AG08395 (cell line): ENCODE measurements at places on chromosomes 2 and 18.
A peak's percentile ranks its signal among the peaks of the same experiment; 100 is the strongest.

- DNase-seq = no peak
Measured at GRCh38 chr2:65061910-65062339, 5.7 kb downstream of the CEP68 start.

DNA sequence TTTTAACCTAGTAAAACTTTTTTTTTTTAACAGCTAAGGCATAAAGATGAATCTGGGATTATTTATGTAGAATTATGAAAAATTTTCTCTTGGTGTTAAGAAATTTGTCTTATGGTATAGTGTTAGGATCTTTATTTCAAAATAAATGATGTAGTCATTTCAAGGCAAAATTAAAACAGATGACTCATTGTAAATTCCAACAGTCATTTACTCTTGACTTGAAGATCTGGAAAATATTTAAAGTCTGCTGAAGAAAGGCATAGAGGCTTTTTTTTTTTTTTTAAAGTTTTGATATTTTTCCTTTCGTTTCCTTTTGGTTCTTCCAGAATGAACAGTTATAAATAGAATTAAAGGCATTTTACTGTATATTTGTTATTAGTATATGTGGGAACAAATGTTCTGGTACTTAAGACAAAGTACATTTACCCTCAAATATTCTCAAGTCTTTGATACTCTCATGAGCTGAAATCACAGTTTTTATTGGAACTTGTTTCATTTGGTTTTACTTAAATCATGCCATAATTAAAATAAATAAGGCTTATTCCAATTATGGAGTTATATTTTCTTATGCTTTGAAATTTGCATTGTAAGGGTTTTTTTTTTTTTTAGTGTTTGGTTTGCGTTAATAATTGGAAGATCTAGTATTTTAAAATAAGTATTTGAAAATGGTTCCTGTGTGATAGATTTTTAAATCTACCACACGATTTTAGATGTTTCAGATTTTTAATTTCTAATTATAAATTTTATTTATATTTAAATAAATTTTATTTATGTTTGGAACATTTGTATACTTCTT, 29.9 kb downstream of the GLS start:
- DNase-seq = peak; percentile 24

DNA sequence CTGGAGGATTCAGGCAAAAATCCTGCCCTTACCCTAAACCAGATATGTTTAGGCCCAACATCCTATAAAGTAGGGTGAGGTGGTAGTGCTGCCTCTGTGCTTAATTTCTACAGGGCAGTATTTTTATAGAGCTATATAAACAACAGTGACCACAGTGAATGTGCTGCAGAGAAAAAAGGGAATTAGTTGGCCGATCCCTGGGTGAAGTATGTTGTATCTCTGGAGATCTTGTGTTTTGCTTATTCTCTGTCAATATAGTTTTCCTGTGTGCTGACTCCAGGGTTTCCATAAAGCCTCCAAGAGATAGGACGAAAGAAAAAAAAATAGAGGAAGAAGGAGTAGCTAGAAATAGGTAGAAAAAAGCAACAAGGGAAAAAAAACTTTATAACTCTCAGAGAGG, 88.9 kb upstream of the THOC1 start:
- no peak for DNase-seq

GRCh38 chr2:237639836-237640220, 12.4 kb downstream of the LRRFIP1 start:
- no peak for DNase-seq

DNA sequence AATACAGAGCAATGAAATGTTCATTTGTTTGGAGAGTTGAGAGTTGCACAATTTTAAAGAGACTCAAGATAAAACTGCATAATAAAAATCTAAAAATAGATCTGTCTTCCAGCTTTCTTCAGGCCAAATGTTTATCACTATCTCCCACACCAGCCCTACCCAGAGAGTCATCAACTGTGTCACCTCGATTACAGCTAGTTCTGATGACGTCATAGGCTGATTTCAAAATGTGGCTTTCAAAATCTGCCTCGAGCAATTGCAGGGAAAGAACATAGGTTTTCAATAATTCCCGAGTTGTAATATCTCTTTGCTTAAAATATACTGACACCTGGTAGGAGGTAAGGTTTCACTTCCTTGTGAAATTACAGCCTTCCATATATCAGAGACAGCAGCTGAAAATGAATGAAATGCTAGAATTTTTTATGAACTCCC, 677.6 kb upstream of the ID2 start:
- DNase-seq = peak; percentile 90

DNA sequence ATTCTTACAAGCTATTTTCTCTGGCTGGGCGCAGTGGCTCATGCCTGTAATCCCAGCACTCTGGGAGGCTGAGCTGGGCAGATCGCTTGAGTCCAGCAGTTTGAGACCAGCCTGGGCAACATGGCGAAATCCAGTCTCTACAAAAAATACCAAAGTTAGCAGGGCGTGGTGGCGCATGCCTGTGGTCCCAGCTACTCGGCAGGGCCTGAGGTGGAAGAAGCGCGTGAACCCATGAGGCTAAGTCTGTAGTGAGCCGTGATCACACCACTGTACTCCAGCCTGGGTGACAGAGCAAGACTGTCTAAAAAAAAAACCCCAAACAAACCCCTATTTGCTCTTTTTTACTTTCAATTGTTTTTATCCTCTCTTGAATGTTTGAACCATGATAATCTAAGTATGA, 37.0 kb downstream of the PPP4R1 start:
- DNase-seq = no peak

GRCh38 chr2:235295831-235296230, 198.0 kb upstream of the AGAP1 start:
- no peak for DNase-seq

GRCh38 chr18:79107886-79108285, 38.7 kb downstream of the ATP9B start:
- no peak for DNase-seq

- DNase-seq = no peak
Measured at GRCh38 chr2:143279672-143280071, 150.5 kb downstream of the ARHGAP15 start.

DNA sequence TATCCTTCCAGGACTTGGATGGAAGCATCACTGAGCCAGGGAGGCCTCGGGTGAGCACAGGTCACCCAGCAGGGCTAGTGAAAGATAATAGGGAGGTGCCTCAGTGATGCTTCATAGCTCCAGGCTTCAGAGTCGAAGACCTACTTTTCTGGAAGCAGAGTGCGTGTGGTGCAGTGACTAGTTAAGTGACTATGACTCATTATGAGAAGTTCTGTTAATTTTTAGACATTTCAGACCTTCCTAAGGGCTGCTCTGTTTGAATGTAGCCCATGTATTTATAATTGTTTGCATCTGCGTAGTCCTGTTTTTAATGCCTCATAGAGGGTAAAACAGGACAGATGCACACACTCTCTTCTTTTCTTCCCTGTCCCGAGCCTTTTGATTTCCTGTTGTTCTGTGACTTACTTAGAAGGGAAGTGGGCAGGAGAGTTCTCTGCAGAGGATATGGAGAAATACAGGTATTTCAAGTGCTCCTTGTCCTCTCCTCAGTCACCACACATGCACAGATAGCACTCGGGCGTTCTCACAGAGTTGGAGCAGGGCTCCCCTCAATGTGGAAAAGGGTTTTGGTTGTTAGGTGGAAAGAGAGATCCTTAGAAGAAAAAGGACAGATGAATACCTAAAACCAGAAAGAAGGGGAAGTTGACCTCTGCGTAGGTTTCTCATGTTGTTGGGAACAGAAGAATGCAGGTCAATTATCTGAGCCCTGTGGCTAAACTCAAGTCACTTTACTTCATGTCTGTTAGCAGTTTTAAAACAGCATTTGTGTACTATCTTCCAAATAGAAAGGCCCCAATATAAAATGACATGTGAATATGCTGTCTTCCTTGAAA, 34.7 kb downstream of the RALB start:
- peak; percentile 91 for DNase-seq
